Head of caudate nucleus (tissue), 42 donors: ENCODE measurements at places on chromosomes 16 and 17.

- no peak for DNase-seq
These were observed 18.9 kb downstream of the MSI2 start for GRCh38 chr17:57275071-57275764.

- DNase-seq: no peak
These were observed 17.5 kb upstream of the PABPN1L start for GRCh38 chr16:88883946-88884345.

- DNase-seq: no peak
These were observed 34.8 kb upstream of the ACSM2B start for GRCh38 chr16:20610892-20611349.

- no peak for DNase-seq
These were observed 13.5 kb downstream of the CEP295NL start for GRCh38 chr17:78889531-78889930.
